ENCODE measurements at places on chromosomes 1 and 21.

DNA sequence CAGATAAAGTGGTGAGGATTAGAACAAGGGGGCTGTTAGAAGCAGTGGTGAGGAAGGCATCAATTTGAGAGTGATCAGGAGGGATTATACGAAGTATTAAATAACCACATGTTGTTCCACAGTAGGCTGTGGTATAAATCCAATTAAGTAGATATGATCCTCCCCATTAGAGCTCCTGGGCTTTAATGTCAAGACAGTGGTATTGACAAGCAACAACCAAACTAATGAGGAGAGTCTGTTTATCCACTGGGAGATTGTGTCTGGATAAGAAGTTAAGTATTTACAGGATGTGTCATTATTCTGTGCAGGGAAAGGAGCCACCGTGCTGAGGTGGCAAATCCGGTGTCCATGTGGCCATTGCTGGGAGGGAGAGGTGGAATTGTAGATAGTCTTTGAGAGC is 5.8 kb downstream of the ACTN2 start:
- DNase-seq = no peak

DNA sequence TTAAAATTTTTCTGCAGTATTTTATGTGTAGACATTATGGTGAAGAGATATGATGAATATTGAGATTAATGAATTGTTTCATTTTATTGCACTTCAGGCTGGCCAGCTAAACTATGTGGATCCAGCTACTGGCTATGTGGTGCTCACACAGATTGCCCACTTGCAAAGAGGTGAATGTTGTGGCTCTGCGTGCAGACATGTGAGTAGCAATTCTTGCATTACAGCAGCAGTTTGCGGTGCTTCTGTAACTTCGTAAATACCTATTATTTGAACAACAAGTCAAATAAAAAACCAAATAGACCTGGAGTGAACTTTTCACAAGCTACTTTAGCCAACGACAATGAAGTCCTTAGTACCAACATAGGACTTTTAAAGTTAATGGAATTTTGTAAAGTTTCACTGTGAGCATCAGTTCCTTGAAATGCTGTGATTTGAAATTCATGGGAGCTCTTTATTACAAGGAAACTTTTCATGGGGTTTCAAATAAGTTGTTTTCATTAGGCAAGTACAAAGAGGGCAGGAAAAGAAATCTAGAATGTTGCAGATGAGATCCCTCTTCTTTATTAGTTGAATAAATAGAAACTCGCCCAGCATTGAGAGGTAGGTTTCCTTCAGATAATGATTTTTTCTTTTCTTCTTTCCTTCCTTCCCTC is 3.4 kb downstream of the C1orf53 start:
- DNase-seq = no peak

- peak; percentile 75 for DNase-seq
These were observed 54.1 kb downstream of the RUNX1 start for GRCh38 chr21:34994766-34995631.

GRCh38 chr1:78003882-78004718 is 639 bp upstream of the DNAJB4 start:
- DNase-seq = peak; percentile 85

- DNase-seq = no peak
These were observed 3.9 kb upstream of the FAM78B start for GRCh38 chr1:166170726-166171125.

DNA sequence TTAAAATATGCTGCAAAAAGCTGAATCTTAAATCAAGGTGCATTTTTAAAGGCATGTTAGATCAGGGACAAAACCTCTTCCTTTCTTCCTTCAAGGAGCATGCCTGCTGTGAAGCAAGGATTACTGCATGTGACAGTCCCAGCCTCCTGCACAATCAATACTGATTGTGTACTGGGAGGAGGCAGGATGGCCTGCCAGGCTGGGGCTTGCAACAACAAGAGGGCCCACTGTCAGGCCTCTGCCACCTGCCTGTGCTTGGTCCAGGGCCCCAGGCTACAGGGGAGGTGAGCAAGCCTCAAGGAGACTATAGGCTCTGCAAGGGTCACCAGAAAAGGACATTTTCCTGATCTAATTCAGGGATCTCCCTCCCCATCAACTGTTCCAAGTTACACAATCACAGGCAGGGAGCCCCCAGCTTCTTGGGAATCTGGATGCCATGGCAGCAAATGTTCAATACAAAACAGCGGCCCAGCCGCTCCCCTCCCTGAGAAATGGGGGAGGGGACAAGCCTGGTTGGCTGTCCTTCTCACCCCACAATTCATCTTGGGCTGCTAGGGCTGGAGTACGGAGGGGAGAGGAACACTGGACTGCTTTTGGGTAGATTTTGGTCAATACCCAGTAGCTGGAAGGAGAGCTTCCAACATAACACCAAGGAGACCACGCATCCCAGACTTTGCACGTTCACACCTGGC is 76.7 kb downstream of the SSBP3 start:
- DNase-seq = no peak

DNA sequence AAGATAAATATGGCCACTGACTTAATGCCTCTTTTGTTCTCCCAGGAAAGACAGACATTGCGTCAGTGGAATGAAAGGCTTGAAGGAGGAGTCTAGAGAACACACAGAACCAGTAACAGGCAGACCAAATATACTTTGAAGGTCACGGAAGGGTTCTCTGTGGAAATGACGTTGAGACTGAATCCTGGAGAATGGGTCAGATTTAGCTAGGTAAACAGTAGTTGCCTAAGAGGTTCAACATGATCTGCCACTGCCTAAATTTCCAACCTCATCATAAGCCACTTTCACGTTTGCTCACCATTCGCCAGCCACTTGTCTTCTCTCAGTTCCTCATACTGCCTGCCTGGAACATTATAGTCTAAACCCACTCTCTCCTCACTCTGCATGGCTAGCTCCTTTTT is 20.5 kb downstream of the PLA2G4A start:
- peak; percentile 63 for DNase-seq

DNA sequence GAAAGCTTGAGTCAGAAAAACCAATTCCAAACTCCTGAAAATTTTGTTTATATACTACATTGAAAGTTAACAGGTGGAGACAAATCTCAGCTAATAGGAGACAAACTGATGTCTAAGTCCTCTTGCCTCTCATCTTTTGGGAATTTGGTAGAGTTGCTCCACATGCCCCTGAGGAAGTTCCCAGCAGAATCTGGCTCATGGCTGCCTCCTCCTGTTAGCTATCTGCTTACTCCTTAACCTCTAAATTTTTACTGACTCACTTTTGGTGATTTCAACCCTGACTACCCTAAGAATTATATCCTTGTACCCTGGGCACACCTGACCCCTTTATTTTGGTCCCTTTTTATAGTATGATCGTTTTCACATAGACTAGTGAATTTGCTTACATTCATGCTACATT is 633.7 kb upstream of the USP24 start:
- no peak for DNase-seq

GRCh38 chr1:53535846-53536245 is 76.6 kb downstream of the DMRTB1 start:
- DNase-seq = no peak

GRCh38 chr1:155285631-155286044 is 8.4 kb downstream of the HCN3 start:
- no peak for DNase-seq

DNA sequence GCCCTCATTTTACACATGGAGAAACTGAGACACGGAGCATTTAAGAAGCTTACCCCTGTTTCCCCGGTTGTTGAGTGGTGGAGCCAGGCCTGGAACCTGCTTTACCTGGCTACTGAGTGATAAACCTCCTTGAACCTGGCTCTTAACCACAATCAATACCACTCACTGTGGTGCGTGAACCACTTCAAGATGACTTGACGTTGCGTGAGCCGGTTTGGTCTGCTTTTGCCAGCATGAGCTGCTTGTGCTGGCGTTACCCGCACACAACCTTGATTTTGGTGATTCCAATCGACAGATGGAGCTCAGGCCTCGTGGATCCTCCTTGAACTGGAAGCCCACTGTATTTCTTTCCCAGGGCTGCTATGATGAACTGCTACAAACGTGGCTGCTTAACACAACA is 6.1 kb upstream of the TINAGL1 start:
- DNase-seq = no peak

- DNase-seq = no peak
These were observed 5.1 kb upstream of the ARHGEF2 start for GRCh38 chr1:155983191-155984024.

- DNase-seq = no peak
These were observed 403.0 kb downstream of the SRGAP2C start for GRCh38 chr1:121587777-121588176.

- DNase-seq = no peak
These were observed 20.0 kb downstream of the ATAD3B start for GRCh38 chr1:1491601-1492000.

DNA sequence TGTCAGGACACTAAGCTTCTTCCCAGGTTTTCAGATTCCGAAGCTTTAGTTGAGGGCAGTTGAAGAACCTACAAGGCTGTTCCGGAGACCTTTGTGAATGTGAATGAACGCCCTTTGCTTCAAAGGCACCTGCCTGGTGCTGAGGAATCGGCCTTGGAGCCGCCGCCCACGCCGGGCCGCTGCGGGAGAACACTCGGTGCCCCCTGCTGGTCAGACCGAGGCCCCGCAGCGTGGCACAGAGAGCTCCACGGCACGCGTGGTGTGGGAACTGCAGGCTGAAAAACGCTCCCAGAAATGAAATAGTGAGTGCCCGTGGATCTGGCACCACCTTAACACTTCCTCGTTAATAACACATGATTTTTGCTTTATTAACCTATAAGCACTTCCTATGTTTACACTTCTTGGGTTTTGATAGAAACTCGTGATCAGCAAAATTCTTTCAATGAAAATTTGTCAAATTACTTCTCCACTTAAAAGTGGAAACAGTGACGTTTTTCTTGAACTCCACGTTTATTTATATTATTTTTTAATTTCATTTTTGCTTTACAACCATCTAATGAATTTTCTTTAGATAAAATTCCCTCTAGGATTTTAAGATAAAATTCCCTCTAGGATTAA is 460.6 kb downstream of the DSCAM start:
- DNase-seq = peak; percentile 64

GRCh38 chr1:43776043-43776761 is 68.9 kb downstream of the ST3GAL3 start:
- no peak for DNase-seq

DNA sequence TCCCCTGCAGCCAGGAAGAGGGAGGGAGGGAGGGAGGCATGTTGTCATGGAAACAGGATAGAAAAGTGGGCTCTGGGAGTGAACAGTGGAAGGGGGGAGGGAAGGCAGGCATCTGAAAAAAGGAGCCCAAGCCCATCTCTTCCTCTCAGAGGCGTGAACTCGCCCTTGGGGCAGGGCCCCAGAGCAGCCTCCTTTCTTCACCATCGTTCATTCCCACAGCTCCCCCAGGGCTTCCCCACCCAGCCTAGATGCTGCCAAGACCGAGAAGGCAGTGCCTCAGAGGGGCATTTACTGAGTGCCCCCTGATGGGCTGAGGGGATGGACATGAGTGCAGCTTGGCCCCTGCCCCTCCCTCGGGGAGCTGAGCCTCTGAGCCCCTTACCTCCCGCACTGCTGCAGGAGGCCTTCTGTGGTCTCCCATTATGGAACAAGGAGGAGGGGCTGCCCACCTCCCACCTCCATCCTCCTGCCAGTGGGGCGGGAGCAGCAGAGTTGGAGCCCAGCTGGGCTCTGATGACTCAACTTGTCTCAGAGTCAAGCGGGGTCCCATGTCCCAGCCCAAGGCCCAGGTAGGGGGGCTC is 39.1 kb upstream of the KIF21B start:
- no peak for DNase-seq

- no peak for DNase-seq
These were observed 7.9 kb upstream of the EDN2 start for GRCh38 chr1:41492341-41492848.

DNA sequence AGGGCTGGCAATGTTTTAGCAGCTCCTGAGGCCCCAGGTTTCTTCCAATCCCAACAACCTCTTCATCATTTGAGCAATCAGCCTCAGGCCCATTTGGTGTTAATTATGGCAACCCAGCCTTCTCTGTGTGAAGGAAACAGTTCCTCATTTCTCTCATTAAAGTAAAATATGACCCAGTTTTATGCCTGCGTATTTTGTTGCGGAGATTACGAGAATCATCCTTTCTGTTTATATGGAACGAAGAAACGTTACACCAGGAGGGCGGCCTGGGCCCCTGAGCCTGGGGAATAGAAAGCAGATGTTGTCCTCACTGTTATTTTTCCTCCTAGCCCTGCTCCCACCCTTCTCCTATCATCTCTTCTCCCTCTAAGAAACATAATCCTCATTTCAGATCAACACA is 332.2 kb upstream of the USP24 start:
- no peak for DNase-seq

DNA sequence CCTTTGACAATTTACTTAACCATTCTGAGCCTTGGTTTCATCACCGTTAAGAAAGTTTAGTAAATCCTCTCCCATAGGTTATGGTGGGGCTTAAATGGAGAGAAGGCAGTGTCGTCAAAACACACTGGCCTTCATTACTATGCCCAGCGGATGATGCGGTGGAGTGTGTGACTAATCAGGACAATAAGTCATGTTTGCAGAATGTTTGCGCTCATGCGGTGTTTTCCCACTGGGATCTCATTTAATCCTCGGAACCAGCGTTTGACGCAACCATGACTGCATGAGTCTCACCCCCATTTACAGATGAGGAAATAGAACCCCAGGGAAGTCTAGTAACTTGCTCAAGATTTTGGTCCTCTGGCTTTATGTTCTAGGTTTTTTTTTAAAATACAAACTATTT is 17.5 kb downstream of the SLC26A9 start:
- peak; percentile 60 for DNase-seq

All from inflammatory macrophage treated with lipopolysaccharide for 1 hour (primary cell).